ENCODE measurements at places on chromosomes 11 and 22.

- no peak for DNase-seq
Observed at GRCh38 chr11:94862926-94863880, 95.0 kb downstream of the AMOTL1 start.

- no peak for DNase-seq
Observed at GRCh38 chr11:72070491-72070890, 9.9 kb downstream of the NUMA1 start.

DNA sequence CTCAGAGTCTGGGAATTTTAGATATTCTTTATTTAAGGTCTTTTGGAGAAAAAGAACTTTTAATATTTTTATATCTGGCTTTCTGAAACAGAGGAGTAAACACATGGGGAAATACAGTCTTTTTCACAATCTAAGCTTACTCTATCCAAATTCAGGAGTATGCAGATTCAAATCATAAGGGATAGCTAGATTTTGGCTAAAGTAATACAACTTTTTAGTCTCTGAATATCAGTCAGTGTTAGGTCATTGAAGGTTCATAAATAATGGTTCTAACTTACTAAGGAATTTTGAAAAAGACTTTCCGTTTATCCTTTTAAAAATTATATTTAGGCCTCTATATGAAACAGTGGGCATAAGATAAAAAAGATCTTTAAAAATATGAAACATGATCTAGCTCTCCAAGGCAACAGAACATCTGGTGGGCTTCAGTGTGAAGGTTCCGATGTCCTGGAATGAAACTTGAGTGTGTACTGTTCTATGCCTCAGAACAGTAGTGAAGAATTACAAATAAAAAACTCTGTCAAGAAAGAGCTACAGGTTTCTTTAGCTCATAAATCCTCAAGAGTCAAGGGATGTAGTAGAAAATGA lies 165.2 kb upstream of the PDGFD start:
- DNase-seq = no peak

DNA sequence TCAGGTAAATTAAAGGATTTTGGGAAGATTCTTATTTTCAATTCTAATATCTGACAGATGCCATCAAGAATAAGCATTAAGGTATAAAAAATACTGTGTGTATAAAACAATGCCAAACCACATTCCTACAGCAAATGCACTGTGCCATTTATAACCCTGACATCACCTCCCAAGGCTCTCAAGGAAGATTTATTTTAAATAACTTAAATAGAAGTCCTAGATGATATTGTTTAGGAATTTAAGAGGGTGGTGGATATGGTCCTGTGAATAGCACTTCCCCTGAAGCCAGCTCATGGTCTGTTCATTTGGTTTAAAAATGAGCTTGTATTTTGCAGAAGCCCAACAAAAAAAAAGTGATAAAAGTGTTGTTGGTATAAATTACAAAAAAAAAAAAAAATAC lies 32.1 kb downstream of the PPIL2 start:
- DNase-seq = no peak

DNA sequence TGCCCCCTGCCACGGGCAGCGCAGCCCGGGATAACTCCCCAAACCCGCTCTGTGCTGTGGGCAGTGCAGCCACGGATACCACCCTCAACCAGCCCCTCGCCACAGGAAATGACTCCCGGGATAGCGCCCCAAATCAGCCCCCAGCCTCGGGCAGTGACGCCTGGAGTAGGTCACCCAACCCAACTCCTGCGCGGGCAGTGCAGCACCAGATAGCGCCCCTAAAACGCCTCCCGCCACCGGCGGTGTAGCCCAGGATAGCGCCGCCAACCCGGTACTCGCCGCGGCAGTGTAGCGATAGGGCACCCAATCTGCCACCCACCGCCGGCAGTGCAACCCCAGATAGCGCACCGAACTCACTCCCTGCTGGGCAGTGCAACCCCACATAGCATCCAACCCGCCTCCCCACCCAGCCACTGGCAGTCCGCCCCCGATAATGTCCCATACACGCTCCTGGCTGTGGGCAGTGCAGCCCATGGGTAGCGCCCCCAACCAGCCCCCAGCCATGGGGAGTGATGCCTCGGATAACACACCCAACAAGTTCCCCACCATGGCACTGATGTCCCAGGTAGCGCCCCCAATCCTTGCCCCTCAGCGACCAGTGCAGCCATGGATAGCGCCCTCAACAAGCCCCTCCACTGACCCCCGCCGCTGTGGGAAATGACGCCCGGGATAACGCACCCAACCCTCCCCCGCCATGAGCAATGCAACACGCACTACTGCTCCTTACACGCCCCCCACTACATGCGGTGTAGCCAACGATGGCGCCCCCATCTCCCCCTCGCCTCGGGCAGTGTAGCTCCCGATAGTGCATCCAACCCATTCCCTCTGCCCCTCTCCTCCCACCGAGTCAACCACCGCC lies 1.5 kb downstream of the RFPL2 start:
- DNase-seq = no peak

GRCh38 chr11:91835051-91835560 lies 389.5 kb upstream of the FAT3 start:
- DNase-seq = no peak
